ENCODE measurements at places on chromosomes 16 and 17.

DNA sequence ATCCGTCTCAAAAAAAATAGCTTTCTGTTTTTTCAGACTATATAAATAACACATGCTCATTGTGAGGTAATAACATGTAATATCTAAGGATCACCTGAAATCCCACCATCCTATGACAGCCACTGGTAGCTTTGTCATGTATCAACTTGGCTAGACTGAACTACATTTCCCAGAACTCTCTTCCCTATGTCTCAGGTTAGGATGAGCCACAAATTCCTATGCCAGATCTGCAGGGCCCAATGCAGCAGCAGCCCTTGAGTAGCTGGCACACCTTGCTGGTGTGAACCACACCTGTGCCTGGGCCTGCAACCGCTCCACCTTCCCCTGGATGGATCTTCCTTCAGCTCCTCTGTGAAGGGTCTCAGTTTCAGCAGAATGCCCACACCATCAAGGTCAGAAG, 28.1 kb downstream of the OGFOD1 start:
- no peak for DNase-seq

- DNase-seq: peak; percentile 75
Measured at GRCh38 chr17:48100591-48101011, 677 bp downstream of the CBX1 start.

GRCh38 chr16:52613508-52613907, 66.6 kb upstream of the TOX3 start:
- no peak for DNase-seq

DNA sequence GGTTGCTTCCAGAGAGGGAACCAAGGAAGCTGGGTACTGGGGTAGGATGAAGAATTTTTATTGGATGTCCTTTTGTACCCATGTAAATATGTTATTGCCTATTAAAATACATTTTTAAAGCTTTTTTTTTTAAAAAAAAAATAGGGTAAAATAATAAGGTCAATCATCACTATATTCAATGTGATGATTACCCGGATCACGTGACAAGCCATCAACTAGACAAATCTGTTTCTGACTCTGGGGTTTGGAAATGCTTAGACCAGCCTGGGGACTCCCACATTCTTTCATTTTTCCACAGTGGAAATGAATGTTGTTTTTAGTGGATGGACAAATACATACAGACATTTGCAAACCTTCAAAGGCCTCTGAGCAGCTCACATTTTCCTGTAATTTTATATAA, 79.9 kb upstream of the KIFC3 start:
- no peak for DNase-seq

DNA sequence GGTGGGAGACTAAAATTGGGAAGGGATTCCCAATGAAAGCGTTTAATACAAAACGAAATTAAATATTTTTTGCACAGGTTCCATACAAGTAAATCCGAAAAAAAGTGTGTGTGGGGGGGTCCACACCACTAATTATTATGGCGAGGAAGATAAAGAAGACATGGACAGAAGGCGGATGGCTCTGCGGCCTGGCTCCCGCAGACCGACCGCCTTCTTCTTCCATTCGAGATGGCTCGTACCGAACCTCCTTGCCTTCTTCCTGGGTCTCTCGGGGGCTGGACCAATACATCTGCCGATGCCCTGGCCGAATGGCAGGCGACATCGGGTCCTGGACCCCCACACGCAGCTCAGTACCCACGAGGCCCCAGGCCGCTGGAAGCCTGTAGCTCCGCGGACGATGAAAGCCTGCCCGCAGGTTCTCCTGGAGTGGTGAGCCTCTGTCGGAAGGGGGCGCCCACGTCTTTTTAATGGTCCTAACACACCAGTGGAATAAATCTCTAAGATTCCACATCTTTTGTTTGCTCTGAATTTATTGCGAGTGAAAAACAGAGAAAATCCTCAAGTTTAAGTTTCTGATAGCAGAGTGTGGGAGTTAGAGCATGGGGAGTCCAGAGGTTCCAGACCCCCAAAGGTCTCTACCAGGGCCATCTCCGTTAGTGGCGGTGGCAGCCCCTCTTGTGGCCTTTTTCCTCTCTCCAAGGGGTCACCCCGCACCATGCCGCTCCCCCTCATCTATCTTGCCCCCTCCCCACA, 1.4 kb downstream of the PRAC2 start:
- DNase-seq: peak; percentile 87

DNA sequence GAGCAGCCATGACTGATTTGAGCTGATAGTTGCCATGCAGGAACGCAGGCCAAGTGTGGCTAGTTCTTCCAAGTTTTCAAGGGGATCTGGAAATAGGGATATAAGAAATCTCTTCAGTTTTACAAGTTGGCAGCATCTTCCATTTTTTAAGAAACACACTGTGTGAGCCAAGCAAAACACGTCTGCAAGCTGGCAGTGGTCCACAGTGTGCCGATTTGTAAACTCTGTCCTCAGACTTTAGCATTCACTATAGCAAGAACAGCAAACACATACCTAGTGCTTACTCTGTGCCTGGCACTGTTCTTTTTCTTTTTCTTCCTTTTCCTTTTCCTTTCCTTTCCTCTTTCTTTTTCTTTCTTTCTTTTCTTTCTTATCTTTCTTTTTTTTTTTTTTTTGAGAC, 2.9 kb downstream of the ORAI3 start:
- DNase-seq: no peak

GRCh38 chr16:11658896-11659708, 9.2 kb upstream of the SNN start:
- DNase-seq: no peak

- no peak for DNase-seq
Measured at GRCh38 chr16:19287241-19287640, 1.7 kb downstream of the CLEC19A start.

DNA sequence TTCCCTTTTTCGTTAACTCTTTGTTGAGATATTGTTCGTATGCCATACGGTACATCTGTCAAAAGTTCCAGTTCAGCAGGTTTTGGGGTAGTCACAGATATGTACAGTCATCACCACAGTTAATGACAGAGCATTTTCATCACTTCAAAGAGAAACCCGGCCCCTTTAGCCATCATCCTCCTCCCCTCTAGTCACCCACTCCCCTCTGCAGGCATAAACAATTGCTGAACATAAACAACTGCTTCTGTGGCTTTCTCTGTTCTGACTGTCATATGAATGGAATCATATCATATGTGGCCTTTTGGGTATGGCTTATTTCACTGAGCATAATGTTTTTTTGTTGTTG, 59.3 kb downstream of the RNF213 start:
- no peak for DNase-seq

DNA sequence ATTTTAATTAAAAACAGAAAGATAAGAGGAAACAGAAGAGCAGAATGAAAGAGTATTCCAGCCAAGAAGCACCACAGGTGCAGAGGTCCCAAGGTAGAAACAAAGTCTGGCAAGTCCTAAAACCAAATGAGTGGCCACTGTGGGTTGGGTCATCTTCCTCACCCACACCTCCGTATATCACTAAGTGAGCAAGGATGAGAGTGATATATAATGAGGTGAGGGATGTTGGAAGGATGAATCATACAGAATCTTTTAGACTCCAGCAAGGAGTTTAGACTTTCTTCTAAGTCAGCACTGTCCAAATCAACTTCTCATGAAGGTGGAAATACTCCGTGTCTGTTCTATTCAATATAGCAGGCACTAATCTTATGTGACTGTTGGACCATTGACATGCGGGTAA, 70.8 kb downstream of the SHISA9 start:
- DNase-seq: no peak

DNA sequence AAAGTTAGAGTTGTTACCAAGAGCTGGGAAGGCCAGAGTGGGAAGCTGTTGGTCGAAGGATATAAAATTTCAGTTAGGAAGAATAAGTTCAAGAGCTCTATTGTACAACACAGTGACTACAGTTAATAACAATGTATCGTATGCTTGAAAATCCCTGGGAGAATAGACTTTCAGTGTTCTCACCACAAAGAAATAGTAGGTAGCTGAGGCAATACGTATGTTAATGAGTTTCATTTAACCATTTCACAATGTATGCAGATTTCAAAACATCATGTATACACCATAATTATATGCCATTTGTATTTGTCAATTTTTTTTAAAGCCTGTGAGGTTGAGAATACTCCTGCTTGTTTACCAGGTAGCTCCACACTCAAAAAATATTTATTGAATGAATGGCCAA, 41.5 kb upstream of the MYOCD start:
- DNase-seq: no peak

- no peak for DNase-seq
Measured at GRCh38 chr16:81442916-81443687, 1.5 kb upstream of the CMIP start.

DNA sequence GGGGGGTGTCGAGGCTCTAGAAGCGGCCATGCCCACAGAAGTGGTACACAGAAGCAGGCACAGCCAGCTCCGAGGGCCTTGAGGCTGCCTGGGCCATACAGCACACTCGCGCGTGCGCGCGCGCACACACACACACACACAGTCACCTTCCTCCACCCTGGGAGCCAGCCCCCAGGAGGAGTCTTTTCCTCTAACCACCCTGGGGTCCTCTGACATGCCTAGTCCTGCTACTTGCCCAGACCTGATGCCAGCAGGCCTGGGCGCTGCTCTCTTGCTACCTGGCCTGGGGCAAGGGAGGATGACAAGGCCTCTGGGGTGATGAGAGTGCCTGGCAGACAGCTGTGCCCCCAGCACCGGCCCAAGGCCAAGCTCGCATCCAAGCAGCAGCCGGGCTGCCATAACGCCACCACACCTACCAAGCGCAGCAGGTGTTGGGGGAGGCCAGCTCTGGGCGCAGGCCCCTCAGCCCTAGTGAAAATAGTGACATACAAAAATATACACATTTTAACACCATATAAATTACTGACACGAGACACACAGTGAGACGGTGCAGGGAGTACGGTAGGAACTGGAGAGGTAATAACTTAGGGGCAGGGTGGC, 41.1 kb downstream of the TSC2 start:
- DNase-seq: no peak

GRCh38 chr16:14608604-14609003, 21.5 kb downstream of the PARN start:
- DNase-seq: no peak

DNA sequence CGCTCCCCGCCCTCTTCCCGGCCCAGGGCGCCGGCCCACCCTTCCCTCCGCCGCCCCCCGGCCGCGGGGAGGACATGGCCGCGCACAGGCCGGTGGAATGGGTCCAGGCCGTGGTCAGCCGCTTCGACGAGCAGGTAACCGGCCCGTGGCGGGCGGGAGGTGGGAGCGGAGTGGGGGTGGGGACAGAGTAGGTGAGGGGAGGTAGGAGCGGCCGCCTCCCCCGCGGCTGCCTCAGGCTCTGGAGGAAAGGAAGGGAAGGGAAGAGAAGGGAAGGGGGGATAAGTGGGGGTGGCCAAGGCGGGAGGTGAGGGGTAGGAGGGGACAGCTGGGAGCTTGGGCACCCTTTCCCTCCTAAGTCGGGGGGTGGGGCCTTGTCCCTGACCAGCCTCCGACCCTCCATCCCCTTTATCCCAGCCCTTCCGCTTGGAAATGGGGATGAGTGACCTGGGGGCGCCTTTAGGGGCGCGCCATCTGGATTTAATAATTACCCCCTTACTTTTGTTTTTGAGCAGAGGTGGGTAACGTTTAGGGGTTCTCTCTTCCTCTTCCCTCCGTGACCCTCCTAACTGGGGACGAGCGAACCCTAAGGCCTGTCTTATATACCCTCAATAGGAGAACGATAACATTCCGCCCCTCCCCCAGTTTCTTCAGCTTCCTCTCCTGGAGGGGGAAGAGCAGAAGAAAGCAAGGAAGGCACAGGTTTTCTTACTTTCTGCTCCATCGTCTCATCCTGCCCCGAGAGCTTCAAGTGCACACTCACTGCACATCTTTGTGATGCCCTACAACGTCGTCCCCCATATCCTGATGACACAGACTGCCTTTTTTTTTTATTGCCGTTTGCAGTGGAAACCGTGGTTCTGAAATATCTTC, 694 bp downstream of the NF1 start:
- DNase-seq: peak; percentile 80

GRCh38 chr17:67481808-67482207, 104.7 kb downstream of the PITPNC1 start:
- DNase-seq: peak; percentile 79

DNA sequence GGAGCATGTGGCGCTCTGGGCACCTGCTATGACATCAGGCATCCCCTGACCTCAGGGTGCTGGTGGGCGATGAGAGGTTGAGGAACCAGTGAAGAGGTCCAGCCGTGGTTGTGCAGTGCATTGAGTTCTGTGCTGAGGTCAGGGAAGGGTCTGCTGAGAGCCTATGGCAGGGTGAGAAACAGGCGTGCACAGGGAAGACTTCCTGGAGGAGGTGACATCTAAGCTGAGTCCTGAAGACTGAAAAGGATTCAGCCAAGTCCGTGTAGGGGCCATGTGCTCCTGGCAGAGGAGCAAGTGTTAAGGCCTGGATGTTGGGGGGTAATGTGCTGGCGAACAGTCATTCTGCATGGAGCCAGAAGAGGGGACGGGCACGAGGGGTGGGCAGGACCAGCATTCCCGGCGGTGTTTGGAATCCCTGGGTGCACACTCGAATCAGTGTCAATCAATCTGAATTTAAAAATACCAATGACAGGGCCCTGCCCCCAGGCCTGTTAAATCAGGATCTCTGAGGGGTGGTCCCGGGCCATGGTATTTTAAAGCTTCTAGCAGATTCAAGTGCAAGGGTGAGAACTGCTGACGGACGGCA, 65.8 kb upstream of the CIBAR2 start:
- no peak for DNase-seq

GRCh38 chr17:79954281-79955166, 81.1 kb downstream of the TBC1D16 start:
- DNase-seq: no peak

DNA sequence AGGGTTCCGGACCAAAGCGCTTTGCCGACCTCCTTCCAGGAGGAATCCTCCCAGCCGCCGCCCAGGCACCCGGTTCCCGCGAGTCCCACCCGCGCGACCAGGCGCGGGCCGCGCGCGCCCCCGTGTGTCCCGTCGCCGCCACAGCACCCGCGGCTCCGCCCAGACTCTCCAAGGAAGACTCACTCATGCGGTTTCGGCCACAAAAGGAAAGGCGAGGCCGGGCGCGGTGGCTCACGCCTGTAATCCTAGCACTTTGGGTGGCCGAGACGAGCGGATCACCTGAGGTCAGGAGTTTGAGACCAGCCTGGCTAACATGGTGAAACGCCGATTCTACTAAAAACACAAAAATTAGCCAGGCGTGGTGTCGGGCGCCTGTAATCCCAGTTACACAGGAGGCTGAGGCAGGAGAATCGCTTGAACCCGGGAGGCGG, 3.5 kb upstream of the PKMYT1 start:
- DNase-seq: peak; percentile 87

DNA sequence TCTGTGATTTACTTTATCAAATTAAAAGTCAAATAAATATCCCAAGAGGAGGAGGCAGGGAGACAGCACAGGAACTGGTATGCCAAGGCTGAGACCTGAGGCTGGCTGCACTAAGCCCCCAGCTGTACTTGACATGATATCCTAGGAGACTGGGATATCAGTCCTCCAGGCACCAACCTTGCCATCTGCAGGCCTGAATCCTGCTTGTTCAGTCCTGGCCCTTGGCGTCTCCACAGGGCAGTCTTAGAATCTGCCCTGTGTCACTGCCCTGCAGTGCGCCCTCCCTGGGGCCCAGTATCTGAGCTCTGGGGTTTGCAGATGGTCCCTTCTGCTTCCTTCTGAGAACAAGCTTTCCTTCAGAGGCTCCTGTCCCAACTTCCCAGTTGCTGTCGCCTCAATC, 75.9 kb downstream of the HS3ST3A1 start:
- no peak for DNase-seq

All from ELR (cell line).